ENCODE measurements at places on chromosomes 2 and 18.

- DNase-seq: no peak
These were observed 85.9 kb downstream of the MTCL1 start for GRCh38 chr18:8791171-8791651.

DNA sequence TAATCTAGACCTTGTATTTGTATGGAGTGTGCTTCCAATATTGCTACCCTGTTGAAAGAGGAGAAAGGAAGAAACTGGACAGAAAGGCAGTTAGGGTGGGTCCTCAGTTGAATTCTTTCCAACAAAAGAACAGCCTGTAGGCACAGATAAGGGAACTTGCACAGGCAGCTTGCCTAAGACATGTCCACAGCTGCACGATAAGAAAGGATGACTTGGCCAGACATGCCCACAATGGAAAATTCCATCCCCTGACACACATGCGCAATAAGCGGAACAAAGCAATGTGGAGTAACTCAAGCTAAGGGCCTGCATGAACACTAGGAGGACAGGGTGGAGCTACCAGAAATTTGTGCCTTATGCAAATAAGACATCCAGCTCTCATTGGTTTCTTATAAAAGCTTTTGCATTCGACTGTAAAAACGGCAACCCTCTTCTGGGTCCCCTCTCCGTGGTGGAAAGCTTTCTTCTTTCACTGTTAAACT lies 1084.7 kb upstream of the NXPH2 start:
- DNase-seq: no peak

- DNase-seq: peak; percentile 76
These were observed 49.5 kb downstream of the SPRED2 start for GRCh38 chr2:65382776-65383357.

DNA sequence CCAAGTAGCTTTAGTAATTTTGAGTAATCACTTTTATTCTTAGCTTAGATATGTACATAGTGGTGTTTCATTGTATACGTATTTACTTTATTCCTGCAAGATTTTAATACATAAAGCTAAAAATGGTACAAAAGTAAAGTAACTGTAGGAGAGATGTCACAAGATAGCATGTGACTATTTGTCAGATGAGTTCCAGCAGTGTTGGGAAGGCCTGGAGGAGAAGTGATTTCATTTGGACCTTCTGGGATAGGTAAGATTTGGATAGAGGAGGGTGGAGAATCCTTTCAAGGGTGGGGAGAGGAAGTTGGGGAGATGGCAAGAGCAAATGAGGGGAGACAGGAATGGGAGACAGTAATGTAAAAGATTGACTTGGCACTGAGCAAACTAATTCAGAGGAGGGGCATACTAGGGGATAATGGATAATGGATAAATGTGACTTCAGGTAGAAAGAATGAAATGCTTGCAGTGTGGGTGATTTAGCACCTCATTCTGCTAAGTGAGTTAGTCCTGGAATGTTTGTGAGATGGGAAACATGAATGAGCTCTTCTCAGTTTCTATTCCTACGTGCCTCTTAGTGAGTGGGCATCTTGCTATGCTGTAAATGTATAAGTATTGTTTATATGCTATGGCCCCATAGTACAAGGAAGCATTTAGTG lies 10.5 kb downstream of the WDR43 start:
- no peak for DNase-seq

GRCh38 chr2:111946294-111947114 lies 48.1 kb downstream of the MERTK start:
- no peak for DNase-seq

GRCh38 chr18:74092922-74093321 lies 54.7 kb downstream of the FBXO15 start:
- DNase-seq: no peak

- DNase-seq: no peak
These were observed 128.5 kb downstream of the COPS8 start for GRCh38 chr2:237214030-237214675.

DNA sequence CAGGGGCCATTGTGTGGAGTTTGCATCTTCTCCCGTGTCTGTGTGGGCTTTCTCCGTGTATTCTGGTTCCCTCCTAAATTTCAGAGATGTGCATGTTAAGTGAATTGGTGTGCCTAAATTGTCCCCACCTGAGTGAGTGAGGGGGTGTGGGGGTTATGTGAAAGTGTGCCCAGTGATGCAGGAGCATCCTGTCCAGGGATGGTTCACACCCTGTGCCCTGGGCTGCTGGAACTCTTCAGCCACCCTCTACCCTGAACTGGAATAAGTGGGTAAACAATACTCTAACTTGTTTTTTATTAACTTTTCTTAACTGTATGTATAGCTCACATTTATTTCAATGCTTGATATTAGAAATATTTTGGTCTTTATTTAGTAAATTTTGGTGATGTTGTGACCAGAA lies 56.0 kb downstream of the UBE2E3 start:
- no peak for DNase-seq

- DNase-seq: no peak
These were observed 27.3 kb upstream of the E2F6 start for GRCh38 chr2:11493282-11493681.

DNA sequence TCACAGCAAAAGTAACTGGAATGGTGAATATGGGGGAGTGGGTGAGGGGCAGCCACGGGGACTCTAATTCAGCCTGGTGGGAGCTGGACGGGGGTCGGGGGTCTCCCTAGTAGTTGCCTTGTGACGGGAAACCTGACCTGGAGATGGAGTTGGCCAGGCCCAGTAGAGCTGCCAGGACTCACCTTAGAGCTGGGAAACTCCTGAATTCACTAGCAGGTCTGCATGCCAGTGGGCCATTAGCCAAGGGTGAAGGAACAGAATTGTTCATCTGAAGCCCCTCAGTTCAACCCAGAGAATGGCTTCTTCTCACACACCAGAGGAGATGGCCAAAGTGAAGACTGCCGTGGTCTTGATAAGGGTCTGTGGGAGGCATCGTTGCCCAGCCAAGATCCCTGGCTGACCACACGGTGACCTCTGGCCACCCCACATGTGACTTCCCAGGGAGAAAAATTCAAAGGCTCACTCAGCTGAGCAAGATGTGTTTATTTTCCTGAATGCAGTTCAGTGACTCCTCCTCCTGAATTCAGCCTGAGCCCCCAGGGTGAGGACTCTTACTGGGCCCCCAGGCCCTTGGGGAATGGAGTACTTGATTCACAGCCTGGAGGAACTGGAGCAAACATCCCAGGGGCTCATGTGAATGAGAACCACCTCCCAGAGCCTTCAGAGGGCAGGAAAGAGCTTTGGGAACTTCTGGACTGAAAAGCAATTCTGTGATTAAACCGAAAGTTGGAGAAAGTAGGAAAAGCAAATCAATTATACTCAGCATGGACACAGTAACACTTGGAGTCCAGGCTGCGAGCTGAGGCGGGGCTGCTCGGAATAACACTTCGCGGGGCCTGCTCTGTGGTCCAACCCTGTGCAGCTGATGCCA lies 25.2 kb downstream of the MOCOS start:
- no peak for DNase-seq

DNA sequence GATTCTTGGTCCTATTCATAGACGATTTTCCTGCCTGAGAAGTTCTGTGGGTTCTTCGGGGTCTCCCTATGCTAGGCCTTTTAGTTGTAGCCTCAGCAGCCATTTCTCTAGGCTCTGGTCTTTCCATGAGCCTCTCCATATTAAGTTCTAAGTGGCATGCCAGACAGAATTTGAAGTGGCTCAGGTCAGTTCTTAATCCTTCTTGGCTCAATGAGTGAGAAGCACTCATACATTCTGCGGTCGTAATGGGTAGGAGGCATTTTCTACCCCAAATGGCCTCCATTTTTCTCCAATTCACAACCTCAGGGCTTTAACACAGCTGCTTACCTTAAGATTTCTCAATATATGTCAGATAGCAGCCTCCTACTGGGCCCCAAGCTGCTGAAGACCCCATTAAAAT lies 405.3 kb upstream of the GALNT5 start:
- DNase-seq: no peak
